ENCODE measurements at places on chromosomes 5 and 9. TPM values are rescaled to one million over a fixed set of nuclear protein-coding genes. Genes with fewer than 3 reads are reported as not detected.

The CNTLN gene
- polyA plus RNA-seq, result 2.6 TPM

The NPR3 gene
- polyA plus RNA-seq, result 11.0 TPM

The TAF11L10 gene
- polyA plus RNA-seq, result not detected

The LCN9 gene
- polyA plus RNA-seq, result not detected

The TLX3 gene
- polyA plus RNA-seq, result not detected

The CDO1 gene
- 93.9 TPM for polyA plus RNA-seq

The PCDHA5 gene
- not detected for polyA plus RNA-seq

The LCP2 gene
- 16.9 TPM for polyA plus RNA-seq

The THBS4 gene
- not detected for polyA plus RNA-seq

The SOHLH1 gene
- polyA plus RNA-seq, result not detected

The TAF7 gene
- 53.5 TPM for polyA plus RNA-seq

The DNAI1 gene
- not detected for polyA plus RNA-seq

The CNTFR gene
- 0.10 TPM for polyA plus RNA-seq

The RUFY1 gene
- 26.8 TPM for polyA plus RNA-seq

The LRRTM2 gene
- 0.31 TPM for polyA plus RNA-seq

The PAEP gene
- not detected for polyA plus RNA-seq

The HACD4 gene
- 1.3 TPM for polyA plus RNA-seq

The CACFD1 gene
- 8.1 TPM for polyA plus RNA-seq

The SLC25A2 gene
- not detected for polyA plus RNA-seq

The POU4F3 gene
- 0.64 TPM for polyA plus RNA-seq

The PDCD1LG2 gene
- 3.8 TPM for polyA plus RNA-seq

The URM1 gene
- 24.7 TPM for polyA plus RNA-seq

The TMEM252 gene
- 0.75 TPM for polyA plus RNA-seq

The PDE8B gene
- polyA plus RNA-seq, result 16.3 TPM

The PCAT7 gene
- 0.28 TPM for polyA plus RNA-seq

The TMEM232 gene
- 4.9 TPM for polyA plus RNA-seq

The OGN gene
- polyA plus RNA-seq, result 803 TPM

The ANKRD31 gene
- polyA plus RNA-seq, result 0.13 TPM

The PARP8 gene
- polyA plus RNA-seq, result 5.3 TPM

The AGXT2 gene
- not detected for polyA plus RNA-seq

The GABRP gene
- polyA plus RNA-seq, result 0.75 TPM

The TYRP1 gene
- 2.9 TPM for polyA plus RNA-seq

The ARHGEF28 gene
- polyA plus RNA-seq, result 7.5 TPM

The LCN15 gene
- 0.88 TPM for polyA plus RNA-seq

The FBP1 gene
- polyA plus RNA-seq, result 2.0 TPM

The PIGO gene
- 8.8 TPM for polyA plus RNA-seq

The CCDC112 gene
- 8.3 TPM for polyA plus RNA-seq

The QSOX2 gene
- polyA plus RNA-seq, result 5.7 TPM

The ARID3C gene
- polyA plus RNA-seq, result not detected

The MOB3B gene
- polyA plus RNA-seq, result 5.8 TPM

Data from aorta (tissue), 5 donors.